ENCODE measurements at places on chromosomes 7 and 10.

- no peak for DNase-seq
Measured at GRCh38 chr10:12103802-12104201, 25.7 kb upstream of the SEC61A2 start.

GRCh38 chr7:149310113-149310836, 48.3 kb downstream of the ZNF783 start:
- DNase-seq, result peak; percentile 78

DNA sequence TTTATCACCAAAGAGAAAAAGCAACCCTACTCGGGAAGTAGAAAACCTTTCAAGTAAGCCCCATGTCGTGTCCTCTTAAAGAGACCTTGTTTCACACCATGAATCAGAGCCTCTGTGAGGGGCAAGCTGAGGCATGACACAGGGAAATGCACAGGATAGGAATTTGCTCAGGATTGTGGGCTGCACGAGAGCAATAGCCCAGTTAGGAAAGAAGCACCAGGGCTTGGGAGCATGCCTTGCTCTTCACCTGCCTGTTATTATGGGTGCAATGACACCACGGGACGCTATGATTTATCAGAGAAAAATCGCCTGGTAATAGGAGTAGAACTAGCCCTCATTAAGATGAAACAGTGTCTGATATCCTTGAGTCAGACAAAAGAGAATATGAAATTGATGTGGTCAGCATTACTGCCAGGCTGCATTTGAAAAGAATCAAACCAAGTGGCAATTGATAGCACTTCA, 562.9 kb upstream of the NRP1 start:
- DNase-seq, result no peak

DNA sequence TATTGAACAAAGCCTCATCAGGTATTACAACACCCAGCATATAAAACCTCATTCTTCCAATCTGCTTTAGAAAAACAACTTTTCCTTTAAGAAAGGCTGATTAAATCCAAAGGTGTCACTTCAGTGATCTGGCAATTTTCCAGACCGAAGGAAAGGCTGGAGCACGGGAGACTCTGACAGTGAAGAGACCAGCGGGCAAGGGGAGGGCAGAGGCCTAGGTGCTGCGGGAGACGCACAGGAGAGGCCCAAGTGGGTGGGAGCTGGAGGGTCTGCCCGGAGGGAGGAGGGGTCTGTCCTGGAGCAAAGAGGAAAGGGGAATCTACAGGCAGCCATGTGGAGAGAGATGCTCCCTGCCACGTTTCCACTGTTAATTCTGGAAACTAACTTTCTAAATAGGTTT, 24.3 kb upstream of the PPP2R2D start:
- no peak for DNase-seq

DNA sequence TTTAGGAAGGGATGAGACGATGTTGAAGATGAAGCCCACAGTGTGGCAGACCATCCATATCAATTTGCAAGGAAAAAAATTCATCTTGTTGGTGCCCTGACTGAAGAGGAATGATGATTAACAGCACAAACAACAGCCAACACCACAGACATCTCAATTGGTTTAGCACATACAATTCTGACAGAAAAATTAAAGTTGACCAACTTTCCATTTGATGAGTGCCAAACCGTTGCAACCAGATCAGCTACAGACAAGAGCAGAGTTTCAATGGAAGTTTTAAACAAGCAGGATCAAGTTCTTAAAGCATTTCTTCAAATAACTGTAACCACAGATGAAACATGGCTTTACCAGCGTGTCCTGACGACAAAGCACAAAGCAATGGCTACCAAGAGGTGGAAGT, 132.4 kb upstream of the DNAJB12 start:
- DNase-seq, result no peak

GRCh38 chr7:127803626-127804025, 151.6 kb downstream of the SND1 start:
- DNase-seq, result no peak

DNA sequence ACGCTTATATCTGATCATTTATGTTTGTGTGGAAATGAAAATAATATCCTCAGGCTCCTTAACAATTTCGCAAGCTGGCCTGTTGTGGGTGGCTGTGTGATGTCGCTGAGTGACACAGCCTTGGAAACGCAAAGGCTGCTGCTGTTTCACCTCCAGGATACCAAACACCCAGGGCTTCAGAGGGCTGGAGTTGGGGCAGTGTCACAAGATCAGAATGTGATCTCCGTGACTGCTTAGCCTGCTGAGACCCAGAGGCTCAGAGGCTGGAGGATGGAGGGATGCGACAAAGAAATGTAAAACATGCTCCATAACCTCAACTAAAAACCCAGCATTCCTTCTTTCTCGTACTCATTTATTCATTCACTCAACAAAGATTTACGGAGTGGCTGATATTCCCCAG, 37.2 kb upstream of the BMPER start:
- no peak for DNase-seq

DNA sequence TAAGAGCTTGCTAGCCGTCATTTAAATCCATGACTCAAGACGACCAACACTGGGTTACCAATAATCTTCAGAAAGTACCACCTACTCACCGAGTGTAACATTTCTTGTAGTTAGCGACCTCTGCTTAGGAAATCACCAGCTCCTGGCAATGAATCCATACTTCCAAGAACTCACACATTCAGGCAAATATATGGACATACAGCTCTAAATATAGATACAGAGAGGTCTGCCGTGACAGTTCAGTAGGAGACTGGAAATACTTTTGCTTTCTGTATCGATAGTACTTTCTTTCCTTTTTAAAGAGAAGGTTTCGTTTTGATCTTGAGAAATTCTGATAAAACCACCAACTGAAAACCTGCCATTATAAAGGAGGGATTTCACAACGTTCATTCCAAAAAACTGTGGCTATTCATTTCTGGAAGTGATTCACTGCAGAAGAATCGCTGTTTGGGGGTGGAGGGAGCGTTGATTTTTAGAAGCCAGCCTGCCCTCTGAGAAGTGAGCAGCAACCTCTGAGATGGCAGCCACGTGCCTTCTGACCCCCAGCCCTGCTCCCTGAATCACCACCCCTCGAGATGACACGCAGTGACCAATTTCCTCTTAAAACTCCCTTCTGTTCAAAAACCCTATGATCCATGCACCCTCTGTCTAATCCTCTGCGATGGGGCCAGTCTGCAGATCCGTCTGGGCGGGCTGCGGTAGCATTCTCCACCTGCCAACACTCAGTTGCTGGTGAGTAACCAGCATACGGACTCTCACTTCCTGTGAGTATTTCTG, 179.0 kb upstream of the KLF14 start:
- peak; percentile 98 for DNase-seq

DNA sequence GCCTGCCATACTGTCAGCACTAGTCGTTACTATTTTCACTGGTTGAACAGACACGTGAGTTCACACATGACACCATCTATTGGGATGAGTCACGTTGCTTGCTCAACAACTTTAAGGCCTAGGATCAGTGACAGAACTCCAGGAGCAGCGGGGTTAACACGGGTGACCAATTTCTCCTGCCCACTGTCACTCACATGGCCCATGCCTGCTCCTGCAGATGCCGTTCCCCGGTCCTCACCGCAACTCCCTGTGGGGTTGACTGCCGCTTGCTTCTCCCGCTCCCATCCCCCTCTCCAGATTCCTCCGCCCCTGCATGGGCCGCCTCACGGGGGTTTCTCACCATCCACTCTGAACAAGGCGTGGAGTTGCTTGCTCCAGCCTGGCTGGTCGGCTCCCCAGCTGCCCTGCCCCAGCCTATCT, 128.2 kb downstream of the TAX1BP1 start:
- no peak for DNase-seq

DNA sequence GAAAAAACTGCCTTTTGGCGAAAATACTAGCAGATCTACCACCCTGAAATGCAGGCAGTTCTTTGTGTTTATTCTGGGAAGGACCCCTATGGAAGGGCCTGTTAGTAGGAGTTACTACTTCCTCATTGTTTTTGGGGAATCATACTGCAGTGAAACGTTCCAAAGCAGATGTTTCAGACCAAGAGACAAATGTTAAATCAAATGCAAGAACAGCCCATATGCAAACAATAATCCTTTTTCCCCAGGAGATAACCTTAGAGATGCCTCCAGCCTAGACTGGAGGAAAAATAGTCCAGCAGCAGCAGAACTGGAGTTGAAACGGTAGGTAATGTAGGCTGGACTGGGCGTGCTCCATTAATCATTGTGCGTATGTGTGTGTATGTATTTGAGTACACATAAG, 65.9 kb upstream of the VWDE start:
- DNase-seq, result no peak

GRCh38 chr10:95646160-95646559, 10.4 kb downstream of the ALDH18A1 start:
- DNase-seq, result no peak

All from common myeloid progenitor, CD34-positive (primary cell).